ENCODE measurements at places on chromosomes 4 and X.

DNA sequence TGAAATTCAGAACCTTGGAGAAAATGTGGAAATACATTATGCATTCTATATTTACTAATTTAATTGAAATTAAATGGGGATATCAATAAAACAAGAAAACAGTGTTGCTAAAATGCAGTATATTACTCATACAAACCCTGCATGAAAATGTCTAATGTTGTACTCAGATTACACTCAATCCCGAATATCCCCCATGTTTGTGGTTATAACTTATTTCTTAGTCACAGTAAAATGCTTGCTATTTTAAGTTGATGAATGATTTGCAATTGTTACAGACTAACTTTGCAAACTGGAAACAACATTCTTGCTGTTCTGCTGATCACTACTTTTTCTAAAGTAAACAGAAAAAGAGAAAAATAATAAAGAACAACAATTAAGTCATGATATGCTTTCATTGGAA lies 33.1 kb upstream of the ANXA10 start:
- no peak for DNase-seq

GRCh38 chr4:161132715-161133425 lies 1030.9 kb downstream of the FSTL5 start:
- no peak for DNase-seq

- no peak for DNase-seq
Observed at GRCh38 chrX:132426695-132427281, 62.0 kb downstream of the MBNL3 start.

DNA sequence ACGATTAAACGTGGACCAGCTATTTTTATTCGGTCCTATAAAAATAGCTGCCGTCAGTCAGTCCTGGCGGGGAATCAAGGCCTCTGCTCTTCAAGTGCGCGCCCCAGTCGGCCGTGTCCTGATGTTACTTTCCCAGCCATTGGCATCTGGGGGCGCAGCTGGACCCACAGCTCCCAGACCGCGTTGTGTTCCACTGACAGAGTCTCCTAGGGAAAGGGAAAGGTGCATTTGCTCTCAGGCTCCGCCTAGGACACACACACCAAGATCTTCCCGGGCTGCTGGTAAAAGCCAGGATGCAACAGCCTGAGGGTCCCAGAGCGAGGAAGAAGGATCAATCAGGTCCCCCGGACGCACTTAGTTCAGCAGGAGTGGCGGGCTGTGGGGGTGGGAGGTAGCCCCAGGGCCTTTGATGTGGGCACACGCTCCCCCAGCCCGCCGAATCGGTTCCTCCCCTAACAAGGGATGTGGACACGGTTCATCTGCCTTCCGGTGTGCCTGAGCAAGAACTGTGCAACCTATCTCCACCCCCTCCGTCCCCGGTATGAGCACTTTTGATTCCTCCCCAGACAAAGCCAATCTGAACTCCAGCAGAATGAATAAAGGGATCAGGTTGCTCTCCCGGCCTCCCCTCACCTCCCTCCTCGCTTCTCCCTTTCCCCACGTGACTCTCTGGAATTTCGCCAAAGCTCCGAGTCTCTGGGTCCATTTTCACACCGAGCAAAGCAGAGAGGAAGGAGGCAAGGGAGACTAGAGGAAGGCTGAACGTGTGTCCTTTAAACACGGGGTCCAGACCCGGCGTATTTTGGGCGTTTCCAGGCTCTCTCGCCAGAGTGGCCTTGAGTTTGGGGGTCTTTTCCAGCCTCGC lies 626 bp upstream of the FRAS1 start:
- peak; percentile 82 for DNase-seq

- DNase-seq, result no peak
Observed at GRCh38 chr4:41976775-41977516, 4.6 kb upstream of the DCAF4L1 start.

- DNase-seq, result no peak
Observed at GRCh38 chr4:153988492-153989363, 199.8 kb upstream of the SFRP2 start.

DNA sequence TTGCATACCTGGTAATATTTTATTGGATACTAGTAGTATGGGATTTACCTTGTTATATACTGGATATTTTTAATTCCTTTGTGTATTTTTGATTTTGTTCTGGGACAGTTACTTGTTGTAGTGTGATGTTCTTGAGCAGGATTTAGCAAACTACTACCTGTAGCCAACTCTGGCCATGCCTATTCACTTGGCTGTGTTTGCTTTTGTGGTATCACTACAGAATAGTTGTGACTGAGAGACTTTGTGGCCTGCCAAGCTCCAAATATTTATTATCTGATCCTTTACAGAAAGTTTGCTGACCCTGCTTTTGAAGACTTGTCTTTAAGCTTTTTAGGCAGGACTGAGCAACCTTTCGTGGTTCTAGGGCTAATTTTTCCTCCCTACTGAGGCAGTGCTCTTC lies 17.8 kb downstream of the ZCCHC4 start:
- DNase-seq, result no peak

DNA sequence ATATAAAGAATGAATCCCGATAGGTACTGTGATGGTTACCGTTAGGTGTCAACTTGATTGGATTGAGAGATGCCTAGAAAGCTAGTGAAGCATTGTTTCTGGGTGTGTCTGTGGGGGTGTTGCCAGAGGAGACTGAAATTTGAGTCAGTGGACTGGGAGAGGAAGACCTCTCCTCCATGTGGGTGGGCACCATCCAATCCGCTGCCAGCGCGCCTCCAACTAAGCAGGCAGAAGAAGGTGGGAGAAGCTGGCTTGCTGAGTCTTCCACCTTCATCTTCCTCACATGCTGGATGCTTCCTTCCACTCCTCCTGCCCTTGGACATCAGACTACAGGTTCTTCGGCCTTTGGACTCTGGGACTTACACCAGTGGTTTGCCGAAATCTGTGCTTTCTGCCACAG lies 40.1 kb downstream of the WFS1 start:
- DNase-seq, result no peak

DNA sequence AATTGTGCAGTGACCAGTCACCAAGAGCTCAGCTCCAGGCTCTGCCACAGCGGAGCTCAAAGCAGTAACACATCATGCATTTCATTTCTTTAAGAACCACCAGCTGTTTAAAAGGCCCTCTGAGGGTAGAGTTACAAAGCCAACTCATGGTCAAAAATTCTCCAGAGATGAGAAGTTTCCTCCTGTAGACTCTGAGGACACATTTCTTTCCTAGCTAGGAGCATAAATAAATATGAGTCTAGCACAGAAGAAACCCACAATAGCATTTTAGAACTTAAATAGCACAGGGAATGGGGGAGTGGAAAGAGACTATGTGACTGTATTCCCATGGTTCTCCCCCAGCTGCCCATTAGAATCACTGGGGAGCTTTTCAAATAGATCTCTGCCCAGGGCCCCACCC lies 6.5 kb upstream of the CRMP1 start:
- DNase-seq, result no peak

DNA sequence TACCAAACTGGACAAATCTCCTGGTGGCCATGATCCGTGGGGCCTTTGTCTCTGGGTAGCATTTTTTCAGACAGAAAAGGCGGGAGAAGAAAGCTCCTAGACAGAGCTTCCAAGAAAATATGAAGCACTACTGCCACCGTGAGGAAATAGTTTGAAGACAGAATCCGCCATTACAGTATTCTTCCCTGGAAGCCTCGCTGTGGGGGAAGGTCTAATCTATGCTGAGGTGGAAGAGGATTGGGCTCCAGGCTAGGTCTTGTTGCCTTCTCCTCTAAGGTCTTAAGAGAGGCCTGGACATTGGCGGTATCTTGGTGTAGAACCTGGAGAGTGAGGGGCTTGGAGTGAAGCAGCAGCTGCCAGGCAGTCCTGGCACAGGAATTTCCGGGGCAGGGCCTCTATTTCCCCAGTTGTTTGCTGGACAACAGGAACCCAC lies 218.9 kb downstream of the OR13H1 start:
- DNase-seq, result no peak

- DNase-seq, result no peak
Observed at GRCh38 chr4:41751449-41752061, 3.0 kb upstream of the PHOX2B start.

DNA sequence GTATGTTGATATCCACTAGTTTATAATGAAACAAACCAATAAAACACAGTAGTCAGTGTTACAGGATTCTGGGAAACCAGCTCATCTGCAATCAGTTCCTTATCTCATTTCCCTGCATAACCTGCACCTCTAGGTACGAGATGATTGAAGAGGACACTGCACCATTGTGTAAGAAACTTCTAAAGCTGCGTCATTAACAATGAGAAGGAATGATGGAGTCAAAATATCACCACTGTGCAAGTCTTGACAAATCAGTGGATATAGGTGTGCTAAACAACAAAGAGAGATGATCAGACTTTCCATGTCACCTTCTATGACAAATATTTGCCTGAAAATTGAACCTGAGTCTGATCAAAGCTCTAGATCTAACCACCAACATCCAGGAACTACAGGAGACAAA lies 40.7 kb upstream of the DHX15 start:
- DNase-seq, result no peak

GRCh38 chrX:49001521-49002090 lies 458 bp downstream of the GRIPAP1 start:
- no peak for DNase-seq

DNA sequence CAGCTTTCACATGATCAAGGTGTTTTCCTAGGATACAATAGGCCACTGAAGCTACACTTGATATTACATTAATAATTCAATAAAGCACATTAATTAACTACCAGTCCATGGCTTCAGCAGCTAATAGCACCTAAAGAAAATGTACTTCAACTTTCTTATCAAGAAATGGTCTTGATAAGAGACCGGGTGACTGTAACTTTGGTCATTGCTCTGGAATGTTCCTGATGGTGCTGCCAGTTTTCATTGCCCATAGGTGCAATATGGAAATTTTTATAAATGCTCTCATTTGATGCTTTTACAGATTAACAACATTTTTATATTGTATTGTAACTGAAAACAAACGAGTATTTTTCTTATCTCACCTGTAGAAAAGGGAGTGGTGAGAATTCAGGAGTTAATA lies 165.4 kb downstream of the SHROOM3 start:
- DNase-seq, result no peak

DNA sequence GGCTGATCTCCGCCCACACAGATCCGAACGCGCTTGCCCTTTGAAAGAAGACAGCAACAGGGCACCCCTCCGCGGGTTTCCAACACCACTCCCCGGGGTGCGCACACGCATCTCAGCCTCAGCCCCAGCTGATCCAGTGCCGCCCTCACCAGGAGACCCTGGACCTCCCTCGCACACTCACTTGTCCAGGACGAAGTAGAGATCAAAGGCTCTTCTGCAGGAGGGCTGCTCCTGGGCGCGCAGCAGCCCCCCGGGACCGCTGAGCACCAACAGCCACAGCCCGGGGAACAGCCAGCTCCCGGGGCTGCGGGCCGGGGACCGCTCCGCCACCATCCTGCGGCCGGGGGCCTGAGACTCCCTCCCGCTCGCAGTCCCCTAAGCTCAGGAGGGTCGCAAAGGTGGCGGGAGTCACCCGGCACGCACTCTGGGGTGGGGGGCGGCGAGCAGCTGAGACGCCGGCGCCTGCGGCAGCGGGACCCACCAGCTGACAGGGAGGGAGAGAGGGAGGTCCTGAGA lies 743 bp downstream of the ANTXR2 start:
- DNase-seq, result peak; percentile 67

DNA sequence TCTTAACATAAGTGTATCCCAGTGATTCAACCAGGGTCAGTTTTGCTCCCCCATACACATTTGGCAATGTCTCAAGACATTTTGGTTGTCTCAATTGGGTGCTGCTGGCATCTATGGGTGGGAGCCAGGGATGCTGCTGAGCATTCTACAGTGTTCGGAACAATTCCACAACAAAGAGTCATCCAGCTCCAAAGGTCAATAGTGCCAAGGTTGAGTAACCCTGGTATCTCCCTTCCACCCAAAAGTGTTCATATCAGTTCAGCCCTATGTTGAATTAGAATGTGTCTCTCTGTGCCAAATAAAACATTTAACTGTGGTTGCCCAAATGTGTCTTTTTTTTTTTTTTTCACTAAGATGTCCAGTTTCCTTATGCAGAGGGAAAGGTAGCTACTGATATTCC lies 129.4 kb upstream of the RAI2 start:
- no peak for DNase-seq

DNA sequence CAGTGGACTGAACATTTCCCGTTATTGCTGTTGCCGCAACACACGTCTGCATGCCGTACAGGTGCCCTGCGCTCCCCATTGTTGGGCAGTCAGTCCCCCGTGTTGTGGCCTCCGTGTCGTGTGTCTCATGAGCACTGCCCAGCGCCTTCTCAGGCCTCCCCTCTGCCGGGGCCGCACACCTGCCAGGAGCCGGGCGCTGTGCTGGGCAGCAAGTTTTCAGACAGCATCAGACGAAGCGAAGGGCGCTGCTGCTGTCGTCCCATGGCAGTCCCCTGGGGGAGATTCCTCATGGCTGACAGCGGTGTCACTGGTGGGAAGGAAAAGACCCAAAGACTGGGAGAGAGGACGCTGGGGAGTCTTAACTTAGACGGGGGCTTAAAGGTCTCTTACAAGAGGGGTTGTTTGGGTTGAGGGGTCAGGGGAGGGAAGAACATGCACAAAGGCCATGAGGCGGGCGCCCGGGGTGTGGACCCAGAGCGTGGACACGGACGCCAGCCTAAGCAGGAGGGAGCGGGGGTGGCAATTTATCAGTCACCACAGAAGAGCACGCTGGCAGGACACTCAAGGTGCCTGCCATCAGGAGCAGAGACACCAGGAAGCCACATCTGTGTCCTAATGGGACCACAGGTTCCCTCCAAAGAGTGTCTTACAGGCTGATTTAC lies 47.3 kb downstream of the RGS12 start:
- DNase-seq, result no peak

GRCh38 chrX:70960730-70961129 lies 29.8 kb upstream of the SLC7A3 start:
- no peak for DNase-seq

- DNase-seq, result no peak
Observed at GRCh38 chr4:73036123-73036522, 33.4 kb downstream of the COX18 start.

DNA sequence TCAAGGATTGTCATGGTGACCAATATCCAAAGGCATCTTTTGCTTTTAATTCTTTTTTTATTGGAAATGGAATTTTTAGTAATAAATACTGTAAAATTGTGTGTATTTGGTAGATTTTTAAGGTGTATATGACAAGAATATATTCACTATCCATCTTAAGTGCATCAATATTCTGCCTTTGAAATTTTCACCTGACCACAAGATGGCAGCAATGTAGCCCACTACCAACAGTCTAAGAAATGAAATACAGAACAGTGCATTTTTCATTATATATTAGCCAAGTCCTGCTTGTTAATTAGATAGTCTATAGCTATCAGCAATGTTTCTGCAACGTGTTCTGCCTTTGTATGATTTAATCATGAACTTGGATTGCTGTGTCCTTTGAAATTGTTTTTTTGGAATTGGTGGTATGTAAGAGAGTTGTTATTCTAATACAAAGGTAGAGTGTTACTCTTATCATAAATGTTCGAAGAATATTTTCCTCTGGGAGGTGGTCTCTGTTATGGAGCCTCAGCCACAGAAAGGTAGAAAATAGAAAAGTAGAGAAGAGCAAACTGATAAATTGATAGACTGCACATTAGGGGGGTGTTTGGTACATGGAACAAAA lies 38.2 kb downstream of the HPGDS start:
- DNase-seq, result no peak

DNA sequence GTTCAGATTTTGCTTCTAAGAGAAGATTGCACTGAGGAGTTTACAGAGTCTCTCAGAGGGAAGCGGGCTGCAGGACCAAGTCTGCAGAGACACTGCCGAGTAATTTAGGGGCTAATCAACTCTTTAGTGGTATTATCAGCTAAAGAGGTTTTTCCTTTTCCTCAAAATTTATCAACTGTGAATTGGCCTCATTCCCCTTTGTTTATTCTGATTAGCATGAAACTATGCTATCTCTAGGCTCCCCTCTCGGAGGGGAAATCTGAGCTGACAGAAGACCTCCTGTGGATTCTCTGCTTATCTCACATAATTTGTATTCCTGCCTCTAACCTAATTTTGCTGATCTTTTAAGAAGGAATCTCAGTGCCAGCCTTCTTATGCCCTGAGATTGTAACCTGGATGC lies 201.0 kb downstream of the DCTD start:
- no peak for DNase-seq

Data from right hindlimb (tissue), 1 donor.